ENCODE measurements at places on chromosomes 1 and 21. TPM values are rescaled to one million over a fixed set of nuclear protein-coding genes. Genes with fewer than 3 reads are reported as not detected.

Gene PPM1J
- total RNA-seq = 3.7 TPM

Gene BEND5
- total RNA-seq = not detected

Gene ITLN2
- total RNA-seq = not detected

Gene DCST1
- not detected for total RNA-seq

Gene FAM43B
- not detected for total RNA-seq

Gene B3GALT2
- total RNA-seq = not detected

Gene OR6N1
- total RNA-seq = not detected

Gene LPAR3
- not detected for total RNA-seq

Gene FCAMR
- total RNA-seq = not detected

Gene ORC1
- 40.4 TPM for total RNA-seq

Gene EPB41
- 123 TPM for total RNA-seq

Gene RGS8
- 0.31 TPM for total RNA-seq

Gene SORT1
- total RNA-seq = 45.5 TPM

Gene OR2G6
- not detected for total RNA-seq

Gene HOOK1
- total RNA-seq = not detected

Gene SFN
- total RNA-seq = 1.8 TPM

Gene SYTL1
- total RNA-seq = 81.7 TPM

Gene ZNF683
- total RNA-seq = not detected

Gene CHRM3
- total RNA-seq = not detected

Gene PGLYRP3
- not detected for total RNA-seq

Gene VAV3
- 5.1 TPM for total RNA-seq

Gene HSF2BP
- total RNA-seq = 5.1 TPM

Gene IFI44L
- total RNA-seq = not detected

Gene NBPF10
- 2.7 TPM for total RNA-seq

Gene MFAP2
- total RNA-seq = not detected

Gene LDLRAD2
- total RNA-seq = not detected

Gene NUDT17
- 39.4 TPM for total RNA-seq

Gene ATP1A2
- not detected for total RNA-seq

Gene ARID1A
- 128 TPM for total RNA-seq

Gene AMY2B
- total RNA-seq = 5.7 TPM

Gene SOX13
- 0.27 TPM for total RNA-seq

Gene F13B
- total RNA-seq = not detected

Gene NEK2
- 74.6 TPM for total RNA-seq
